ENCODE measurements at places on chromosomes 5 and 9.

DNA sequence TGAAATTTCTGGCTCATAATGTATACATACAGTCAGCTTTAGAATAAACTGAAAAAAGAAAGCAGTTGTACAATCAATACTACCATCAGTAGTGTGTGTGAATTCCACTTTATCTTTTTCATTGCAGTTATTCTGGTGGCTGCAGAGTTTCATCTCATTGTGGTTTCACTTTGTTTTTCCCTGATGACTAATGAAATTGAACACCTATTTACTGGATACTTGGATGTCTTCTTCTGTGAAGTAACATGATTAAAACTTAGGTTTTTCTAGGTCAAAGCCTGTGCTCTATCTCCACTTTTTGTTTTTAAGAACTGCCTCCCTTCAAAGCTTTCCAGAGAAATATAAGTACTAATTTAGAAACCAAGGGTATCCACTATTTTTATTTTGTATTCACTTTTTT, 174.3 kb downstream of the TRPM3 start:
- DNase-seq = no peak

GRCh38 chr9:19495186-19496028, 86.6 kb downstream of the ACER2 start:
- no peak for DNase-seq

GRCh38 chr5:74851684-74852353, 14.4 kb downstream of the FAM169A start:
- DNase-seq = no peak

DNA sequence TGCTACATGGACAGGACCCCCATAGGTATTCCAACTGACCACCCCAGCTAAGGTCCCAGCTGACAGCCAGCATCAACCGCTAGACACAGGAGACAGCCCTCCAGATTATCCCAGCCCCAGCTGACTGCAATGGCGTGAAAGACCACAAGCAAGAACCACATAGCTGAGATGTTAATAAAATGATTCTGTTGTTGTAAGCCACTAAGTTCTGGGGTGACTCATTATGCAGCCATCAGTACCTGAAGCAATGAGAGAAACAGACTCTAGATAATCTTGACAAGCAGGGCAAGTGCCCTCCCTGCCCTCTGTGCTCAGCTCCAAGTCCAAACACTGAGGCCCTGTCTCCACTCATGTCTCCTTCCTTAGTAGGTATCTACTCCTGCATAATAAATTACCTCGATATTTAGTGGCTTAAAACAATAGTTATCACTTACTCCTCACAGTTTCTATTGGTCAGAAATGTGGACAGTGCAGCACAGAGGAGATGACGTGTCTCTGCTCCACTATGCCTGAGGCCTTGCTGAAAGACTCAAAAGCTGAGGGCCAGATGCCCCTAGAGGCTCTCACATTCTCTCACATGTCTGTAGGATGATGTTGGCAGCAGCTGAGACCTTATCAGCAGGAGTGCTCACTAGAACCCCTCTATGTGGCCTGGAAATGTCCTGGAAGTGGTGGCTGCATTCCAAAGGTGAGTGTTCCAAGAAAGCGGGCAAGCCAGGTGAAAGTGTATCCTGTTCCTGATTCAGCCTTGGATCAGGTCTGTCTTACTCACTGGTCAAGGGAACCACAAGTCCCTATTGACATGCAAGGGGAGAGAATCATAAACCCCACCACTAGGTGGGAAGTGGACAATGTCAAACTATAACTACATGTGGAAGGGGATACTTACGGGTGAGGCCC, 2.5 kb downstream of the MGAT1 start:
- no peak for DNase-seq

DNA sequence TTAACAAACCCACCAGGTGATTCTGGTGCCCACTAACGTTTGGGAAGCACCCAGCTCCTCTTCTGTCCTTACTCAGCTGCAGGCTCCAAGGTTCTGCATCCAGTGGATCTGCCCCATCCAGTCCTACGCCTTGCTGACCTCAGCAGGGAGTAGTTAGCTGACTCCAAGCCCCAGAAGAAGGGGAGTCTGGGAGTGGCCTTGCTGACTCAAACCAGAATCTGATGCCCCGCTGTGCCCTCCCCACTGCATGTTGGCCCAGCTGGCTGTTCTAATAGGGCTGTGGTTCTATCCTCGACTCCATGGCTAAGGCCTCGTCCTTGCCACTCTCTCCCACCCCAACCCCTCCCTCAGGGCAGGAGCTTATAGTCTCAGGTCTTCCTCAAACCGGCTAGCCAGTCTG, 136.3 kb downstream of the TTLL11 start:
- DNase-seq = no peak

DNA sequence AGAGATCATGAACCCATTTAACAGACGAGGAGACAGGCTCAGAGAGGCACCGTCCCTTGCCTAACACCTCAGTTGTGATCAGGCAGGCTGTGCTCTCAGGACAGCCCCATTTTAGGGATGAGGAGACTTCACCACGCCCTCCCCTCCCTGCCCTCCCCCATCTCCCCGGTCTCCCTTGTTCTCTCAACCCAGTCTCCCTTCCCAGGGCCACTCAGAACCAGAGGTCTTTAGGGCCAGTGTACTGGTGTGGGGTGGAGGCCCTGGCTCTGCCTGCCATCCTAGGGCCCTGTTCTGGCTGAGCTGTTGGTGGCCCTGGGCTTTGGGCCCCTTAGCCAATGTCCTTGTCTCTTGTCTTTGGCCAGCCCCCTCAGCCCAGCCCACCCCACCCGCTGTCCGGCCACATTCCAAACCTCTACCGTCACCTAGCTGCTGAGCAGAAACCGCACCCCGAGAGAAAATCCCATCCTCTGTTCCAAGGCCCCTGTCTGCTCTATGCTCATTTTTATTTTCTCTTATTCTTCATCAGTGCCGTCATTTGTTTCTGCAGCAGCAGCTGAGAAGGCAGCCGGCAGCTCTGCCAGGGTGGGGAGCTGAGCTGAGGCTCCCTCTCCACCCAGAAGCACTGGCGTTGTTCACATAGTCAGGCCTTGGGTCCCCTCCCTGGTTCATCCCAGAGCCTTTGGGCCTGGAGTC, 33.9 kb downstream of the OLFML2A start:
- DNase-seq = no peak

DNA sequence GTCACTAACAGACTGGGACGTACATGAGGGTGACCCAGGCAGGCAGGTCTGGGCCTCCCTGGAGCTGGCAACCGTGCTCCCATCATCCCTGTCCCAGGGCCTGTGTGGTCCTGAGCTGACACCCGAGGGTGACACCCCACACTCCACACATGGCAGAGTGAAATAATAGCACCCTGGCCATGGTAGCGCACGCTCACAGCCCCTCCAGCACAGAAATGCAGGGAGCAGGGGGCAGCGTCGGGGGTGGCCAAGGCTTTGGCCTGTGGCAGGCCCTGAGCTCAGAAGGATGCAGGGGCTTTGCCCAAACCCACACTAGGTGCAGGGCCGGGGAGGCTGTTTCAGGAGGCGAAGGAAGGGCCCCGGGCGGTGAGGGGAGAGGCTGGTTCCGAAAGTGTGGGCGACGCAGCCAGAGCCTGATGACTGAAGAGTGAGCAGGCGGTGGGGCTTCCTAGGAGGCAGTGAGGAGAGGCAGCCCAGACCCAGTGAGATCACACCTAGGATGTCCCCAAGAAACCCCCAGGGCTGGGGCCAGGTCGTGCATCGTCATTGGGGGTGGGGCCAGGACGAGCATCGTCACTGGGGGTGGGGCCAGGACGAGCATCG, 12.9 kb downstream of the OR2V2 start:
- DNase-seq = peak; percentile 50

DNA sequence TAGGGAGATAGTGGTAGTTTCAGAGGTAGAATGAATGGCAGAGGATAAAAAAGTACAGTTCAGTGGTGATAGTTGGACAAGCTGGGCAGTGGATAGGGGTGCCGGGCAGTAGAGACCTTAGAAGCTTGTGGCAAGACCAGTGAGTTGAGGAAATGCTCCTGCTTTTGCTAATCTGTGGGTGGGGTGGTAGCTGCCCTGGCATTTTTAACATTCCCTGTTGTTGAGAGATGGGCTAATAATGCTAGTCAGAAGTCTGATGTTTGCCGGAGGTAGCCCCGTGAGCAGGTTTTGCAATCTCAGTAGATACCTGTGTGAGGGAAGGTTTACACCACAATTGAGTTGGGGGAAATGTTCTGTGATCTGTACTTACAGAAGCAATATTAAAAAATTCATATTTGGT, 91.1 kb downstream of the TRIO start:
- DNase-seq = no peak

DNA sequence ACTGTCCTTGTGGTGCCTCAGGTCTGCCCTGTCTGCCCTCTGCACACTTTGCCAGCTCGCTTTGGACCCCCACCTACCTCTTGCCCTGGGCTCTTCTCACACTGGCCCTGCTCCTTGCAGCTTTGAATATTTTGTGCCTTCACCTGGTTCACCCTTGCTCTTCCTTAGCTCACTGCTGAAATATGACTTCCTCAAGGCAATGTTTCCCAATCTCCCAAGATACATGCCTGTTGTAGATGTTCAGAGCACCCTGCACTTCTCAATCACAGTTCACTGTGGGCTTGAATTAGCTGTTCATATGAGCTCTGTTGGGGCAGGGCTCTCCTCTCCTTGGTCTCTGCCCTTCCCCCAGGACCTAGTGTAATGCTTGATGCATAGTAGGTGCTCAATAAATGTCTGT, 8.0 kb downstream of the AFAP1L1 start:
- DNase-seq = no peak

- DNase-seq = no peak
Observed at GRCh38 chr9:87223392-87224246, 274.0 kb upstream of the DAPK1 start.

DNA sequence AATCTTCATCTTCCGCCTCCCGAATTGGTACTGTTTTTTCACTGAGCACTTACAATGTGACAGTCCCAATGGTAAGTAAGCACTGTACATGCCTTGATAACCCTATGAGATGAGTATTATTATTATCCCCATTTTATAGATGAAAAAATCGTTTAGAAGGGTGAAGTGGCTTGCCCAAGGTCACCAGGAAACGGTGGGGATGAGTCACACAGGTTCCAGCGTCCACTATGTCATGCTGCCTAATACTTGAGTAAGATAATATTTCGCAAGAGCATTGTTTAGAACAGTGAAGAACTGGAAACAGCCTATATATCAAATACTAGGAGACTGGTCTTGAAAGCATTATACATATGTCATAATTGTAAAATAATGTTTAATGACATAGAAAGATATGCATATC, 12.9 kb downstream of the HAND1 start:
- DNase-seq = no peak

GRCh38 chr9:133184971-133185370, 21.3 kb upstream of the GBGT1 start:
- peak; percentile 18 for DNase-seq

- DNase-seq = no peak
Observed at GRCh38 chr9:84323858-84324257, 16.7 kb downstream of the SLC28A3 start.

DNA sequence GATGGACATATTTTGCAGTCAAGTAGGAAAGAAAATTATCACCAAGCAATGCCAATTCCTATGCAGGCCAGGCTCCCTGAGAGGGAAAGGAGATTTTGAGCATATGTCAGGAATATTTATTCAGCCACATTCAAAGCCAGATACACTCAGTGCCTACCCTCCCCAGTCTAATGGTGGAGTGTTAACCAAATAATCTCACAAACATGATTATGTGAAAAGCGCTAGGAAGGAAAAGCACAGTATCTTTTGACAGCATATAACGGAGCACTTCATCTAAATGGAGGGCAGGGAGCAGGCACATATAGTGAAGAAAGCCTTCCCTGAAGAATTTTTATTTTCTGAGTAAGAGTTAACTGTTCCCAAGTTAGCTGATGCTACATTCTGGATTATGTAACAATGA, 80.3 kb upstream of the SLC30A5 start:
- no peak for DNase-seq

DNA sequence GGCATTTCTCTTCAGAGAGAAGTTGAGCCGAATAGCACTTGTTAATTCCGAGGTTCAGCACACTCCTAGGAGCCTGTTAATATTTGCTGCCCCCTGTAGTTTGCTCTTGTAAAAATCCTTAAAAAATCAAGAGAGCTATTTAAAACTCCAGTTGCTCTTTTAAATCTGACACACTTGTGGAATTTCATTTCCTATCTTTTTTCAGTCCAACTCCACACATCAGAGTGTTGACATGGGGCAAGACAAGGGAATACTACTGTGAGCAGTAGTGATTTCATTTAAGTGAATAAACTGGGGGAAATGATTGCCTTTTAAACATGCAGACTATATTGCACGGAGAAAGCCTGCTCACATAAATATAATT, 1096.3 kb upstream of the DMAC1 start:
- peak; percentile 52 for DNase-seq

- no peak for DNase-seq
Observed at GRCh38 chr5:43020399-43020746, 19.7 kb downstream of the ANXA2R start.

DNA sequence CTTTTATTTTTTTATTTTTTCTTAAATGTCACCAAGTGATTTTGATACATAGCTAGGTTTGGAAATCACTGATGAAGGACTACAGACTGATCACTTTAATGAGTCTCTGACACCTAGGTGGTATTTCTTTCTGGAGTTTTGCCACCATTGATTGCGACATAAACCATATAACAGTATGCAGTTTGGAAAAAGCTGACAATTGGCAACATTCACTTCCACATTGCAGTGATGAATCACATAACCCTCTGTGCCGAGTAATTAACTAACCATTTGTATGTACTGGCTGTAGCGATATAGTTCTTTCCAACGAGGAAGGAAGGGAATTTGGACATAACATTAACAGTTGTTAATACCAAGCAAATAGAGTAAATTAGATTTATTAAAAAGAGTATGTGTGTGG, 222.9 kb upstream of the EFNA5 start:
- DNase-seq = no peak

- no peak for DNase-seq
Observed at GRCh38 chr9:98324801-98325200, 69.4 kb upstream of the TBC1D2 start.

DNA sequence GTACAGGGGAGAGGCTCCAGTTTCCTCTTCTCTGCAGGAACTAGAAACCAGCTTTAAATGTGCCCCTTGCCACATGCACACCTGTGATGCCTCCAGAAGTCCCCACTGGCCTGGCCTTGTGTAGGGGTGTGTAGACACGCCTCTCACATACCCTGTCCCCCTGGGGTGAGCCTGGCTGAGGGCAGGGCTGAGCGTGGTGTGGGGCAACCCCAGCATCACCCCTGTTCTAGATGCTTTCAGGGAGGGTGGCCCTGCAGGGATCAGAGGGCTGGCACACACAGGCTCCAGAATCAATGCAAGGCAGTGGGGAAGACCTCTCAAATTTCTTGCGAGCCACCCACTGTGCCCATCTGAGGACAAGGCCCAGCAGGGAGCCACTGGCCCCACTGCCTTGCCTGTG, 54.7 kb downstream of the NXNL2 start:
- no peak for DNase-seq

DNA sequence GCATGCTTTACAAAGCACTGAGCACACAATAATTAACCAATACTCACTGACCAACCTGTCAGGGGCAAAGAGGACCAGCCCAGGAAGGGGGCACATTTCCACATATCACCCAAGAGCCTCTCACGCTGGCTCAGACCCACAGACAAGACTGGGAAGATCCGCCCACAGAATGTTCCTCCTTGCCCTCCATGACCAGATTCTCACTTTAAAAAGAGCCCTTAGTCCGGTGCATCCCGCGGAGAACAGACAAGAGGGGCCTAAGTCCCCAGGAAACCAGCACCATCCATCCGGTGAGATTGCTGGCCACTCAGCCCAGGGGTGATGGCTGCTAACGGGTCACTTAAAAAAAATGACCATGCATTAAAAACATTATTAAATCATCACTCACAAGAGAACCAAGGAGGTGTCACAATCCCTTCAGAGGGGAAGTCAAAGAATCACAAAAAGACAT, 32.9 kb downstream of the SEMA4D start:
- no peak for DNase-seq
